RPMI7951 (cell line): ENCODE measurements at places on chromosomes 13 and 19. TPM values are rescaled to one million over a fixed set of nuclear protein-coding genes. Genes with fewer than 3 reads are reported as not detected.

Gene MADCAM1
- 0.12 TPM in 1 of 2 replicates, not detected in the other for total RNA-seq

Gene CPAMD8
- total RNA-seq, result 2.5 and 2.6 TPM in 2 replicates

Gene IL11
- 5.6 and 8.4 TPM in 2 replicates for total RNA-seq

- no peak for DNase-seq
Observed at GRCh38 chr13:45623516-45624090, 8.1 kb upstream of the ERICH6B start.

DNA sequence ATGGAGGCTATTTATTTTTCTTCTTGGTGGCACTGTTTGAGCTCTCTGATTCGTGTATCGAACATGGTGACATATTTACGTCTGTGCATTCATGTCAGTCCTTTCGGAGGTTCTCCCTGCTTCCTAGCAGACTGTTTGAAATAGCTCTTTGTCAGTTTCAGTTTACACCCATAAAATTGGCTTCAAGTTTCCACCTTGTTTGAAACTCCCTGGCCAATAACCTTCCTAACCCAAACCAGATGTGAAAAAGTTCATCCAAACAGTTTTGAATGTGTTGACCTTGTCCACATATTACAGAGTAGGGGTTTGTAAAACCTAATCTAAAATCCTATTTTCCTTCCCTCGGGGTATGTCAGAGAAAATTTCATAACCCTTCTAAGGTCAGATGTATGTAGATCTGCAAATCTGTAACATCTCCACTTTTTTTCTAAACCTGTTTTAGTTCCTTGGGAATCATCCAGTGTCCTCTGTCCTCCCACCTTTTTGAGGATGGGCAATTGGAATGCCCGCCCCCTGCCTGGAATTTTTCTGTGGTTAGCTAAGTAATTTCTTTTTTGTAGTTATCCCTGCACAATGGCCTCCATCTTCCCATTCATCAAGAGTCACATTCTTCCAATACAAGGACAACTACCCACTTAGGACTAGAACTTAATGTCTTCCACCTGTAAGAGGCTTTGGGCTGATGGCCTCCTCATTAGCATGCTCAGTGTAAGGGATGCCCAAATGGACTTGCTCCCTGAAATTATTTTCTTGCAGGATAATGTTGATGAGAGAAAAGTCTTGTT lies 499.8 kb downstream of the GPC6 start:
- no peak for DNase-seq

GRCh38 chr13:34546344-34547250 lies 395.5 kb upstream of the NBEA start:
- DNase-seq, result no peak

DNA sequence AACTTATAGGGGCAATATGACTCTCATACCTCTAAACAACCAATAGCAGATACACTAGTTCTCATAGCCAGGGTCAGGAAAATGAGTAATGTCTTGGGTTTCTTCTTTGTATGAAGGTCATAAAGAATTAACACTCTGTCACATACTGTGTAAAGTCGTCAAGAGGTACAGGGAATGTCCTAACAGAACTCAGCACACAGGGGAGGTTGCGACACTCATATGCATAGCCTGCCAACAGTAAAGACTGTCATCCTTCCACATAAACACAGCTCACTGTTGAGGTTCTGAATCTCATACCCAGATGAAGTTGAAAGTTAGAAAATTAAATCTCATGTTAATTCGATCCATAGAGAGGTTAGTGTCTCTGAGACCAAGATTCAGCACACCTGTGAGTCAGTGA lies 34.2 kb upstream of the ZNF254 start:
- no peak for DNase-seq
